Endothelial cell (in vitro differentiated cells): ENCODE measurements at places on chromosomes 3 and 15.

GRCh38 chr3:112132975-112133448, at the start of gene GCSAM:
GCSAM (minus strand) TSS chr3:112133248; CDS start chr3:112133120, 128 bp downstream.
- no peak for DNase-seq

GRCh38 chr15:70578196-70578595, 185.2 kb downstream of the UACA start:
- DNase-seq, result no peak

DNA sequence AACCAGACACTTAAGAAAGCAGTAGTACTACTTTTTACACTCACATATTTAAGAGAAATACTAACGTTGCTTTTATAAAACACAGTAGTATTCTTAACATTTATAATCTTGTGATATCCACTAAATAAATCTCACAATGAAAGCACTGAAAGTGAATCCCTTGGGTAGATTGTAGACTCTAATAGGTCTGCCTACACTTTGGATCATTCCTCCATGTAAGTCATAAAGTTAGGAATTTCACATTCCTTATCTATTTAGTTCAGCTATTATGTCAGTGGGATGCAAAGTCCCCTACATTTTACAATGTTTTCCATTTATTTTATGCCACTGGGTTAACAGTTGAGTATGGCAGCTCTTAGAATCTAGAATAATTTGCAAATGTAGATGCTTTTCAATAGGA, 330.7 kb downstream of the LSAMP start:
- no peak for DNase-seq

GRCh38 chr3:185807445-185808068, 17.3 kb downstream of the IGF2BP2 start:
- DNase-seq, result no peak

- DNase-seq, result no peak
Observed at GRCh38 chr3:24420224-24420623, 74.4 kb downstream of the THRB start.

GRCh38 chr3:172137287-172138192, 98.2 kb downstream of the FNDC3B start:
- no peak for DNase-seq

DNA sequence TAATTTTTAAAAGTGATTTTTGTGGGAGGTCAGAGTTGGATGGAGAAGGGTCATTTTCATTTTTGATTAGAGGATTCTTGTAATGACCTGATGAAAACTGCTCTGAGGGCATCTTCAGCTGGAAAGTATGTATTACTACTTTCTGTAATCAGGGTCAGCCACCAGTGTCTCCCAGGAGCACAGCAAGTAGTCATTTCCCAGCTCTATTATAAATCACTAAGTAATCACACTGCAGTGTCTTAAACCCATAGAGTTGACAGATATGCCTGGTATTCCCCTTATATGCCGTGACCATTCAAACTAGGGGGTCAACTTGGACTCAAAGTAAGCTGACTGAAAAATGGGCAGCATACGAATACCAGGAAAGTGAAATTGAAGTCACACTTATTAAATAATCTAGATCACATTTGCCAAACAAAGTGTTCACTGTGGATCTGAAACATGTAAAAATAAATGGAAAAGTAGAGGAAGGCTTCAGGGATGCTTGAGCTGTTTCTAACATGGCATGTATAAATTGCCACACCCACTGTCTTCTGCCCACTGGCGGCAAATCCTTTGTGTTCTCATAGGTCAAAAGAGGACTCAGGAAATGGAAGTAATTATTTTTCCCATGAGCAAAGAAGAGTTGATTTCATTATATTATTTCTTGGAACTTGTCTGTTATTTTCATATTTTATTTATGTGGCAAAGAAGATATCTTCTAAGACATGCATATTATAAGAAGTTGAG, 105.7 kb downstream of the MBNL1 start:
- no peak for DNase-seq

GRCh38 chr3:138034918-138035317, 25.0 kb downstream of the CLDN18 start:
- no peak for DNase-seq

GRCh38 chr3:170835336-170835735, 34.7 kb downstream of the RPL22L1 start:
- DNase-seq, result no peak

- DNase-seq, result no peak
Observed at GRCh38 chr3:120344349-120344748, 4.8 kb downstream of the LRRC58 start.

- no peak for DNase-seq
Observed at GRCh38 chr3:54123776-54124196, 1.4 kb downstream of the CACNA2D3 start.

DNA sequence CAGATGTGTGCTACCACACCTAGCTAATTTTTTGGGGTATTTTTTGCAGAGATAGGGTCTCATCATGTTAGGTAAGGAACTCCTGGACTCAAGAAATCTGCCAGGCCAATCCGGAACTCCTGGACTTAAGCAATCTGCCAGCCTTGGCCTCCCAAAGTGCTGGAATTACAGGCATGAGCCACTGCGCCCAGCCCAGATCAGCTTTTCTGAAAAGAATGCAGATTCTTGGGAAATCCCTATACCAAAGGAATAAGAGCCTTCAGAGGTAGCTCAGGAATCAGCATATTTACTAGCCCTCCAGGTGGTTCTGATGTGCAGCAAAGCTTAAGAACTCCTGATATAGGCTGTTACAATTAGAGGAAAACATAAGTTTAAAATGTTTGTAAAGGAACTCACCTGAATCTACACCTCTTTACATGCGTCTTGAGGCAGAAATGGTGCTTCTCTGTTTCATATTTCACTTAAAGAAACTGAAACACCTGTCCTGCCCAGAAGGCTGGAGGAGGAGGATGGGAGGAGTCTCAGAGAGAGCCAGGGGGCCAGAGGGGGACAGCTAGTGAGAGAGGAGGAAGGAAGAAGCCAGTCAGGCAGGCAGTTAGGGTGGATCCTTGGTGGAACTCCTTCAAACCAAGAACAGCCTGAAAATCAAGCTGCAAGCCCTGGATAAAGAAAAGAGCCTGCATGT, at the start of gene XCR1:
Gene XCR1, minus strand, starts transcription at position 463 of the 685 bp plus-strand sequence. CDS start 5,536 bp downstream, outside the sequence.
- DNase-seq, result no peak

DNA sequence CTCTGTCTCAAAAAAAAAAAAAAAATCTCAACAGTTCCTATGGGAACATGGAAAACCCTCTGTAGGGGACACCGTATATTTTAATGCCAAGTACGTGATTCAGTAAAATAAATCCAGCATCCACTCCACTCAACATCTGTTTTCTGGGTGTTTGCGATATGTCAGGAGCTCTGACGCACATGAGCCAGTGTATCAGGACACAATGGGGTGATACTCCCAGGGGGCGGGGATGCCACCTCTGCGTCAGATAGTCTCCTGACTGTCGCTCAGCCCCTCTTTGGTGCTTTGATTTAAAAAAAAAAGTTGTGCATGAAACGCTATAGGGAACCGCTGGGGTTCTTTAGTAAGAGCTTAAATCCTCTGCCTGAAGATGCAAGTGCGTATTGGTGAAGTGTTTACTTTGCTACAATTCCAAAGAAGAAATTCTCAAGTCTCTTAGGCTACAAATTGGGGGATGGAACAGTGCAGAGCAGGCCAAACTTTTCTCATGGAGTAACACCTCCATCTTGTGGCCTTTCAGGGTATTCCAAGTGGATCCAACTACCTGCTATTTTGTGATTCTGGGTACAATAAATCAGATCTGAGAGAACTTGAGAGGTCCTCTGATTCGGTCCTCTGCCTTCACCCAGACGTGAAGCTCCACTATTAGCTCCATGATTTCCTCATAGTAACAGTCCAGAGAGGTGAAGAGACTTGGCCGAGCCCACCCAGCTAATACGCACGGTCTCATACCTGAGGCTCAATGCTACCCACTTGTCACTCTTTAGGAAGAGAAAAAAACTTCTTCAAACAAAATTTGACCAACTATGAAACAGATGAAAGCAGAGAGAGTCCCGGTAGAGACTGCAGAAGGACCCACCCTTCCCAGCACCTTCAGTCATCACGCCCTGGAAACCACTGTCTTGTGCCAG, 9.3 kb upstream of the NR2E3 start:
- DNase-seq, result peak; percentile 68

GRCh38 chr15:63287109-63287508, 9.7 kb downstream of the APH1B start:
- DNase-seq, result no peak

DNA sequence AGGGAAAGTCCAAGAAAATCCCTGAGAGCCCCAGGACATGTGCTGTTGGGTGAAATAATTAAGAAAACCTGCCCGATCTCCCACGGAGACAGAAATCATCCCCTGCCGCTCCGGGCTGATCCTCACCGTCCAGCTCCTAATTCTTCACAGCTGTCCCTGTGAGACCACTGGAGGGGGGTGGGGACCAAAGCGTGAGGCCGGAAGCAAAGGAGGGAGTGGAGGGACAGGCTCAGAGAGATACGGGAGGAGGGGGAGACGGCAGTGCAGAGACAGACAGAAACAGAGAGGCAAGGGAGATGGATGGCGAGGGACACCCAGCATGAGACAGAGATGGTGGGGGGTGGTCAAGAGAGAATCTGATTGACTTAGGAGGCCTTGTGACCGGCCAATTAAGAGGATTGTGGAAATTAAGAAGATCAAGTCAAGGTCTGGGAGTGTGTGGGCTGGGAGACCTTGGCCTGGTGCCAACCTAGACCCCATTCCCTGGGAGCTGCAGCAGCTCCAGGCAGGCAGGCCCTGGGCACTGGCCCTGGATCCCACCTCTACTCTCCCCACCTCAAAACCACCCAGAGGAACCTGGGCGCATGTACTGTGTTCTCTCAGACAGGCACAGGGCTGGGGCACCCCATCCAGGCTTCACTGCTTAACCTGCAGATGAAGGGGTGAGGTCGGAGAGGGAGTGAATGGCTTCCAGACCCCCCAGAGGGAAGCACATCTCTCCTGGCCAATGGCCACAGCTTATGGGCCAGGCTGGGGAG, 113.2 kb upstream of the ALDH1A3 start:
- DNase-seq, result no peak

DNA sequence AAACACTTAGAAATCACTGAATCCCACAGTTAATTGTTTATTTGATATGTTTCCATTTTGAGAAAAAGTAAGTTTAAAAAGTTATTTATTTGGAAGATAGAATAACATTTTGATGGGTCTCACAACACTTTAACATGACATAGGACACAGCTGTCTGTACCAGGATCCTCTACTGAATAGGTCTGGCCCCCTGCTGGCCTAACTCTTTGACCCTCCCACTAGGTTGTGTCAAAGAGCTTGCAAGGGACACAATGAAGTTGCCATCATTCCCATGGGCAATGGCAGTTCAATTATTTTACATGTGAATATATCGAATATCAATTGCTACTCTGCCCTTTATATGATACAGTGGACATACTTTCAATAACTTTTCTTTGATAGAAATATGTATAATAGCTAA, 138.9 kb downstream of the EPHA3 start:
- DNase-seq, result peak; percentile 15

DNA sequence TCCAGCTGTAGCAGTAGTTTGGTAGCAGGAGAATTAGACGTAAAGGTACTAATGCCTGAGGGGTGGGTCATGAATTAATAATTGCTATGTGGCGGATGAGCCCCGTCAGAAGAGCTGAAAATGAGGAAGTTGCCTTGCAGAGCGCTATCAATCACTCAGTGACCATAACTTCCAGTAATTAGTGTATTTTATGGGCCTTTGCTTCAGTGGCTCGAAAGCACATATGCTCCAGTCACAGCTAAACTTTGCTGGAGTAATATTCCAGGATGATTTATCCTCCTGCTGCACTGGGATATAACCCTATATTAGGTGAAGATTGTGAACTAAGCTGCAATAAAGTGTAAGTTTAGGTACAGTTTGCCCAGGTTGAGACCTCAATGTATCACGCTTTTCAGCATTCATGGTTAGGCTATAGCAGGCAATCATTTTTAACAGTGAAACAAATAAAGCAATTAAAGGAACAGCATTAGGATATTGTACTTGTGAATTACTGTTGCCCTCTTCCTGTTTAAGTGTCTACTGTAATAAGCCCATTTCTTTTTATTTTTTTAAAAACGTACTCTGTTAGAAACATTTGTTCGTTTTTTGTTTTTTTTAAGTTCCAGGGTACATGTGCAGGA, 104.6 kb upstream of the SKOR1 start:
- DNase-seq, result no peak

DNA sequence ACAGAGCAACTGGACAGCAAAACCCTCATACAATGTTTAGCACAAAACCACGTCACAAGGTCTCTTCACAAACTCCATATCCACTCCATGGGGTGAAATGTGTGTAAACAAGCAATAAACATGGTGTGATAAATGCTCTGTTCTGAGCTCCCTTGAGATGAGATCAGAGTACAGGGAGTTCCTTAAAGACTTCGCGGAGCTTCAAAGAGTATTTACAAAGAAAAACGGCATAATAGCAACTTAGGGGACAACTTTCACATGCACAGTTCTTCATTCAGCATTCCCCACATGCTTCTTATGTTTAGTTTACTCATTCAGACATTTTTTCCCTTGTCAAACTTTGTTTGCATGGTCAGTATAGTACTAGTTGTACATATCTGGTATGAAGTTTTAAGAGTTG, 52.5 kb upstream of the SUCLG2 start:
- DNase-seq, result no peak

DNA sequence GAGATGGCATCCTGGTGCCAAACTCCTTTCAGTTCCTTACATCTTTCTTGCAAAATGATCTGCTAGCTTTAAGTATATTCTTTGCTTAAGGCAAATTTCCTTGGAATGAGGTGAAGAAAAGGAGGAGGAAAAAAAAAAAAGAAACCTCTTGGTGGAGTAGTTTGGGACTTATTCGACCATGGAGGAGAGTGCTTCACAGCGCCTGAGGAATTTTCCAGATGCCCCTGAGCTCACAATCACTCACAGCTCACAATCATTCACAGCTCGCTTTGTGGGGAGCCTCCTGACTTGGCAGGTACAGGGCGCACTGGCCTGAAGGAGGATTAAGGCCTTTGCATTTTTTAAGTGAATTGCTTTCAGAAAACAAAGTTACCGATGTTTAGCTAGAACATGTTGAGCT, 53.9 kb downstream of the BOC start:
- DNase-seq, result no peak
